ENCODE measurements at places on chromosomes 7 and 10.

DNA sequence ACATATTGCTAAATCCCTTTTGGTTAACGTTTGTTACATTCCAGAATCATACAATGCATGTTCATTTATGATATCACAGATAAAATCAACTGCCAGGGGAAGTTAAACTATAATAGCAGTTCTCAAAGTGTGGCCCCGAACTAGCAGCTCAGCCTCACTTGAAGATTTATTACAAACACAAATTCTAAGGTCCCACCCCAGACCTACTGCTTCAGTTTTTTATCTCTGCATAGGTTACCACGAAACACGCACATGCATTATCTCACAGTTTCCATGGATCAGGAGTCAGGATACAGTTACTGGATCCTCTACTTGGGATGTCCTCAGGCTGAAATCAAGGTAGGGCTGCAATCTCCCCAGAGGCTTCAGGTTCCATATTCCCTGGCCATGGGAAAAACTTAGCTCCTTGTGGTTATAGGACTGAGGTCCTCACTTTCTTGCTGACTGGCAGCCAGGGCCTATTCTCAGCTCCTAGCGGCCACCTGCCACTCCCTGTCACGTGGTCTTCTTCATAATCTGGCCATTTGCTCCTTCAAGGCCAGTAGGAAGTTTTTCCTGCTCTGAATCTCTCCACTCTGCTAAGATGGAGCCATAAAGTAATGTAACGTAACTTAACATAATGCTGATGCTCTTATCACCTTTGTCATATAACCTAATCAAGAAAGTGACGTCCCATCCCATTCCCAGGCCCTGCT, 50.5 kb upstream of the YAE1 start:
- no peak for DNase-seq

- DNase-seq, result no peak
Observed at GRCh38 chr10:90174531-90174930, 473.1 kb downstream of the KIF20B start.

GRCh38 chr7:114081606-114082425, 163.0 kb upstream of the PPP1R3A start:
- DNase-seq, result peak; percentile 69

DNA sequence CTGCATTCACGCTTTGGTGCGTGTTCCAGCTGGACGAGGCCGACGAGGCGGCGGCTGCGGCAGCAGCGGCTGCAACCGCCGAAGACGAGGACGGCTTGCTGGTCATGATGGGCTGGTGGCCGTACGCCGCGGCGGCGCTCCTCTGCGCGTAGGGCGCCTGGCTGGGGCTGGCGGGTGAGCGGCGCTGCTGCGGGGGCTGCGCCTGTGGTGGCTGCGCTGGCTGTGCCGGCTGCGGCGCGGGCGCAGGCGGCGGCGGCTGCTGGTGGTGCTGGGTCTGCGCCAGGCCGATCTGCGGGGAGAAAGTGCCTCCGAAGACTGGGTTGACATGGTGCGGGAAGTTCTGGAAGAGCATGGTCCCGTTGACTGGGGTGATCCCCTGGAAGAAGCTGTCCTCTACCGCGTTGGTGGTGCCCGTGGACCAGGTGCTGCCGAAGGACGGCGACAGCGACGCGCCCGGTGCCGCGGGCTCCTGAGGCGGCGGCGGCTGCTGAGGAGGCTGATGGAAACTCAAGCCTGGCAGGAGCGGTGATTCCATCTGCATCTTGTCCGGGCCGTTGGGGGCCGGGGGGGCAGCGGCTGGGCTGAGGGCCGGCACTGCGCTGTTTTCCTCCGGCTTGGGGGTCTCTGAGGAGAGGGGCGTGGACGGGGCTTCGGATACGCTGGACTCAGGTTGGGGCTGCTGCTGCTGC, 51.1 kb downstream of the CPEB3 start:
- DNase-seq, result peak; percentile 16

GRCh38 chr7:71538210-71538609, 406.3 kb downstream of the GALNT17 start:
- DNase-seq, result no peak

DNA sequence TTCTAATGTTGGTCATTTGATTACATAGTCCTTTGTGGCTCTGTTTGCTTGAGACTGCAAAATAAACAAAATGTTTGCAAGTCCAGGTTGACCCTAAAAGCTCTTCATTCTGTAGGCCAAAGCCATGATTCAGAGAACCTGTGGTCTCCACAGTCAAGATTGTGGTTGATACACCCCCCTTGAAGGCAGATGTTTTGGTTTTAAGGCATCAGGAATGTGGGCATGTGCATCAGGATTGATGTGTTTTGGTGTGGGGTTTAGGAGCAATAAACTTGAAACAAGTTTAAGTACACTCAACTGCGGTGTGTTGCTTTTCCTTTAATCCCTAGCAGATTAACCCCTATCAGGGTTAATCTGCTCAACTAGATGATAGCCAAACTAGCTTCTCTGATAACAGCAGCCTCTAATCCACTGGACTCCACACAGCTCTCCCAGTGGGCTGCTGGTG, 379.1 kb upstream of the GALNT17 start:
- peak; percentile 79 for DNase-seq

DNA sequence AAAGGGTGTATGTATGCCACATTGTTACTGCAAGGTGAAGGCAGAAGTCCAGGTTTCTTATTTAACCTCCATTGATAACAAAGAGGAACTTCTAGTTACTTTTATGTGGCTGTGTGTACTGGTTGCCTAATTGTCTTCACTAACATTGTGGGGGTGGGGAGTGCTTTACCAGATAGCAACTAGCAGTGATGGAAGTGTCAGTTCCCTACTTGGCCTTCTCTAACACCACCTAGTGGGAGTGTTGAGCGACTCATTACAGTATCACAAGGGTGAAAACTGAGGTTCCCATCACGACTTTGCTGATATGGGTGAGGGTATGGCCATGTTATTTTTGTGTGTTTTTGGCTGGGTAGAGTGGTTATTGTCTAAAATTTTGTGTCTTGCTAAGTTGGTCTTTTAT, 274.4 kb downstream of the THSD7A start:
- DNase-seq, result peak; percentile 29

DNA sequence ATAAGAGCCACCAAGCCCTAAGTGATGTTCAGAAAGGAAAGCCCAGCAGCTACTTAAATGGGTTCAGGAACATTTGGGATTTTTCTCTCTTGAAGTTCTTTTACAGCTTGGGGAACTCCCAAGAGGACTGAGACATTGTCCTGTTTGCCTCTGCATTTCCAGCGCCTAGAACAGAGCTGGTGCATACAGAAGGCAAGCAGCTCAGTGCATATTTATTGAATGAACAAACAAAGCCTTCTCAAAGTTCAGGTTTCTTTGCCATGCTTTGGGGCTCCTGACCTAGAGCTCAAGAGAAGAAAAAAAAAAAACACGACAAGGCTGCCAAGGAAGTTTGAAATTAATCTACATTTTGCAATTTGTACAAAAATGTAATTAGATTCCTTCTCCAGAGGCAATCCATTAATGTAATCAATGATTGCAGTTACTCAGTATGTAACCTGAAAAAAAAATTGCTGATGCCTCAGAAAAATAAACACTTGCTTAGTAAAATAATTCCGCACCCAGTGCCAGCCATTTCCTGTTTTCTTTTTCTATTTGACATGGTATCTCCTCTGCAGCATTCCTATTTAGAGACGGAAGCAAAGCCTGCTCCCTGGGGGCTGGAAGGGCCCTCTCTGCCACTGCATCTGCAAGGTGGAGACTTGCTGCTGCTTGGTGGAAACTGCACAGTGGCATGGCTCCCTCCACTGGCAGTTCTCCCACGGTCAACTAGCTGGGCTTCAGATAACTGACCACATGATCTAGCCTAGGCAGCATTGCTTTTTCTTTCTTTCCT, 157.3 kb downstream of the TMEM178B start:
- no peak for DNase-seq

GRCh38 chr10:78740976-78741915, 327.5 kb upstream of the ZMIZ1 start:
- DNase-seq, result peak; percentile 77

DNA sequence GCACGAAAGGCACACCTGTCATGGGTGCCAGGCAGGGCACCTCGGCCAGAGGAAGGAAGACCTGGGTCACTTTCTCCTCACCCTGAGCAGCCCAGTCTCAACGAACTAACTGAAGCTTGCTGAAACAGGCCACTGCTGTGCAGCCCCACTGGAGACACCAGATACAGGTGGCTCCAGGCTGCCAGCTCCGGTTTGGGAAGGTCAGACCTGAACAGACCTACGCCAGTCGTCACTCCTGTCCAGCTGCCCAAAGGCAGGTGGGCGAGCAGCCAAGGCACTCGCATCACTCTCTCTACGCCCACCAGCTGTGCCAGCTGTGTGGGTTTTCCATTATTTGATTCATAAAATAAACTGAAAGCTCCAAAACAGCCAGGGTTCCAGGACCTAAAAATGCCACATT, 256.1 kb downstream of the ZMYND11 start:
- DNase-seq, result no peak
